Occipital lobe (tissue), 3 donors: ENCODE measurements at places on chromosomes 3 and 15. TPM values are rescaled to one million over a fixed set of nuclear protein-coding genes. Genes with fewer than 3 reads are reported as not detected.

CYP8B1 gene
- not detected for total RNA-seq

ACP3 gene
- total RNA-seq, result 1.2 TPM

TBL1XR1 gene
- 358 TPM for total RNA-seq

DPPA4 gene
- total RNA-seq, result under 0.01 TPM

TF gene
- 2.5 TPM for total RNA-seq

NANOGP8 gene
- total RNA-seq, result not detected

CCDC39 gene
- 0.62 TPM for total RNA-seq

DLG1 gene
- total RNA-seq, result 142 TPM

MEF2A gene
- 46.5 TPM for total RNA-seq

MYO5A gene
- 155 TPM for total RNA-seq

LMCD1 gene
- total RNA-seq, result 2.2 TPM

SCAANT1 gene
- not detected for total RNA-seq

UBA7 gene
- total RNA-seq, result 3.4 TPM

PLA1A gene
- total RNA-seq, result not detected

TRPM1 gene
- not detected for total RNA-seq

TXNRD3 gene
- 15.3 TPM for total RNA-seq

LIPC gene
- 0.16 TPM for total RNA-seq

ROPN1B gene
- total RNA-seq, result 0.31 TPM

CSTA gene
- not detected for total RNA-seq

IL5RA gene
- total RNA-seq, result 0.78 TPM

LHFPL4 gene
- total RNA-seq, result 48.4 TPM

P2RY13 gene
- 3.6 TPM for total RNA-seq

WDR82 gene
- 158 TPM for total RNA-seq

RHCG gene
- 2.7 TPM for total RNA-seq

FETUB gene
- not detected for total RNA-seq

GHSR gene
- not detected for total RNA-seq

EXOSC7 gene
- 24.2 TPM for total RNA-seq

KLHL40 gene
- not detected for total RNA-seq

PIGZ gene
- total RNA-seq, result 5.0 TPM

IL12A gene
- total RNA-seq, result 0.47 TPM

GLT8D1 gene
- 57.9 TPM for total RNA-seq

ABCF3 gene
- 41.2 TPM for total RNA-seq
